Stimulated activated naive B cell treated with anti-CD40 and anti-IgM and Interleukin-4, amounts not matched to agents 10 μg/mL and 1 μg/mL and 100 μg/mL, for 72 hours (primary cell): ENCODE measurements at places on chromosomes 12 and 14.

- no peak for DNase-seq
Measured at GRCh38 chr12:107311682-107312081, 218.3 kb upstream of the CRY1 start.

GRCh38 chr14:105108516-105108864 lies 43.3 kb upstream of the GPR132 start:
- DNase-seq = no peak

GRCh38 chr14:79627058-79627457 lies 584.2 kb downstream of the DIO2 start:
- no peak for DNase-seq

DNA sequence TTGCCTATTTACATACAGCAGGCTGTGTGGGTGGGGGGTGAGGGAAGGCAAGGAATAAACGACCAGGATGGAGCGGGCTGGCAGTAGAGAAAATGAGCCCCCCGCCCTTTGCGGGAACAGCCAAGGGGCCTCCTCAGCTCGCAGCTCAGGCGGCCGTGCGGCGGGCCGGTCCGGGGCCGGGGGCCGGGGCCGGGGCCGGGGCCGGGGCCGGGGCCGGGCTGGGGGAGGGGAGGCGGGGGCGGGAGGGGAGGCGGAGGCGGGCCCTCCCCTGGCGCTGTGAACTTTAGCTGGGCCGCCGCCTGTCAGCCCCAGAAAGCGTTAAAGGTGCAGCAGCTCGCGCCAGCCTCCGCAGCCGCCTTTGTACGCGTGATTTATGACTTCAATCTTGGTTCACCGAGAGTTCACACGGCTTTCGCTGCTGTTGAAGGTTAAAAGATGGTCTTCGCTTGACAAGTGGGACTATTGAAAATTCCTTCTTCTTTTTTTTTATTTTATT lies 28.8 kb downstream of the HOXC4 start:
- DNase-seq = peak; percentile 11

- no peak for DNase-seq
Measured at GRCh38 chr12:68628698-68629097, 18.0 kb downstream of the RAP1B start.

GRCh38 chr14:99150236-99150635 lies 121.8 kb downstream of the BCL11B start:
- no peak for DNase-seq

- no peak for DNase-seq
Measured at GRCh38 chr12:70604662-70605061, 32.6 kb downstream of the PTPRB start.

- DNase-seq = no peak
Measured at GRCh38 chr12:79069009-79069408, 204.4 kb downstream of the SYT1 start.

GRCh38 chr14:64645220-64645892 lies 58.9 kb upstream of the PLEKHG3 start:
- no peak for DNase-seq

GRCh38 chr14:93333631-93334103 lies 831 bp upstream of the BTBD7 start:
- DNase-seq = no peak

DNA sequence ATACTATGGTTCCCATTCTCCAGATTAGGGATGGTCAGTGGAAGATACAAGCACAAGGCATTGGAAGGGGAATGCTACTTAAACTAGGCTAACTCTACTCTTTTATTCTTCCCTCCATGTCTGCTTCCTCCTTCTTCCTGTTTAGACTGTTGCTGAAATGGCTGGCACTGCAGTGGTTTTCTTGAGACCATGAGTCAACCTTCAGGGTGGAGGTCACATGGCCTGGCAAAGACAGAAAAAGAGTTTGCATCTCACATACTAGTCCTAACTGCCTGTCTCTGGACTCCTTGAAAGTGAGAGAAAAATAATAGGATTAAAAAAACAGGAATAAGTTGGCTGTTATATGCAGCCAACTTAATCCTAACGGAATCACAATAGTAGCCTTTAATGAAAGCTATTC lies 37.0 kb downstream of the ALDH1L2 start:
- DNase-seq = no peak

DNA sequence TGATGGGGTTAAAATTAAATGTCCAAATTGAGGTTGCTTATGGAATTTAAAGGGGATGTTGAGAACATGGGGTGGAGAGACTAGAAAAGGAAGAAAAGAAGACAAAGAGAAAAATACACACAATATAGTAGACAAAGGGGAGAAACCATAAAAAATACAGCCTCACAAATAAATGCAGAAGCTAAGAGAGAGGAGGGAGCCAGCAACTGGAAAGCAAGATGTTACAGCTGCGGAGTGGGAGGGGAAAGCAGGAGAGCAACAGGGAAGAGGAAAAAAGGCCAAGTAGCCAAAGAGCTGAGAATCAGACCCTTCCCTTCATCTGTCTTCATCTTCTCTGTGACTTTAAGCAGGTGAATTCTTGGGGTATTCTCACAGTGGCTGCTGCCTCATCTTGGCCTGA lies 39.7 kb upstream of the SMUG1 start:
- no peak for DNase-seq

DNA sequence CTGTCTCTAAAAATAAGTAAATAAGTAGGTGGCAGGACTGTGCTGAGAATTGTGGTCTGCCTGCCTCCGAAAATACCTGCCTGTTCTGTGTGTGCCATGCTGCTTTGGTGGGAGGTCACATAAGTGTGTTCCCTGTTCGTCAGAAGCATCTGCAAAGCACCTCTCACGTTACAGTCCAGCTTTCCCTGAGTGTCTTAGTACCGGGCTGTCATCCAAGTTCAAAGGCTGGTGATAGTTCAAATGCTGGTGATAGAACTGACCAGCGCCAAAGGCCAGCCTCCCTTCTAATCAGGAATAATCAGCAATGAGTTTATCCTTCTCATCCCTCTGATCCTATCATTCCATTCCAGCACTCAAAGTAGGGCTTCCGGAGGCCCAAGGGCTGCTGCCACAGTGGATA lies 5.6 kb downstream of the CABP1 start:
- no peak for DNase-seq

- DNase-seq = no peak
Measured at GRCh38 chr12:98351089-98351488, 164.3 kb upstream of the TMPO start.

- DNase-seq = no peak
Measured at GRCh38 chr12:104414581-104415341, 42.0 kb upstream of the CHST11 start.

- DNase-seq = no peak
Measured at GRCh38 chr12:40691913-40692764, at the start of gene CNTN1. CNTN1 (plus strand) TSS chr12:40692439.

DNA sequence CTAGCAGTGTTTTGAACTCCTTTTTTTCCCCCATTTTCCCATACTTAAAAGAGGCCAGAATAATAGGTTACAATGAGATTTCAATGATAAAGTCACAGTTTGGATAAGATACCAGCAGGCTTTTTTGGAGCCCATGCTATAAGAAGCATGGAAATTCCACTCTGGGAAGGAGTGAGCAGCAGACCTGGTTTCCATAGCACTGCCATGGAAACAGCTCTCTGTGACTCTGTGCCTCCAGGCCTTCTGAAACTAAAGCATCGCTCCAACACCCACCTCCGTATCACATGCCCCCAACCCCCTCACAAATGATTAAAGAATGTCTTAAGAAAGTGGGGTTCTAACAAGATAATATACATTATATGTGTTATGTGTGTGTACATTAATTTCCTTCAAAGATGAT lies 165.0 kb downstream of the GRIN2B start:
- no peak for DNase-seq

DNA sequence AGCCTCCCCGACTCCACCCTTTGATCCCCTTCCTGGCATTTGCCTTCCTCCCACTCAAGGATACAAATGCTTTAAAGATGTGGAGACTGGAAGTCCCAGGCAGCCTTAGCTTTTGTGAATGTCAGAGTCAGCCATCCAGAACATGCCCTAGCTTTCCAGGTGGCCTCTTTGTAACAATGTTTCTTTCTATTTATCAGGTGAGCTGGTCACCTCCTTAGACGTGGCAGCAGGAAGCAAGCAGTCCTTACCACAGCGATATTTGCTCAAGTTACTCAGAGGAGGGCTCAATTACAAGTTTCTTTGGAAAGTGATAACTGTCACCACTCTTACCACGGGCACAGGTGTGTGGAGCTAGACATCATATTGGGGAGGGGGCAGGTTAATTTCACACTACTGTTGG lies 4.9 kb downstream of the GALNT6 start:
- DNase-seq = no peak

DNA sequence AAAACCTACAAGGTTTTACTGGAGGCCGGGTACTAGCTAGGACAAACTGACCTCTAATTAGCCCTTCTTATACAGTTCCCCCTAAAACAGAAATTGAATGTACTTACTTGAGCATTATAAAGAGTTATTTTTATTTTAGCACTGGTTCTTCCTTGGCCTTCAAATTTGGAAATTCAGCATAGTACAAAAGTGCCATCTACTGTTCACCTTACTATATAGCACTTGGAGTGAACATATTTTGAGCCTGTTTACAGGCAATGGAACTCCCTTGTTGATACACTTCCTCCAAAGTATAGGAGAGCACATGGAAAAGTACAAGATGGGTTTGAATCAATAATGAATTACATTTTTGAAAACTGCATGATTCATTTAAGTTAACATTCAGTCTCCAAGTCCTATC lies 3.9 kb upstream of the POC1B start:
- no peak for DNase-seq

DNA sequence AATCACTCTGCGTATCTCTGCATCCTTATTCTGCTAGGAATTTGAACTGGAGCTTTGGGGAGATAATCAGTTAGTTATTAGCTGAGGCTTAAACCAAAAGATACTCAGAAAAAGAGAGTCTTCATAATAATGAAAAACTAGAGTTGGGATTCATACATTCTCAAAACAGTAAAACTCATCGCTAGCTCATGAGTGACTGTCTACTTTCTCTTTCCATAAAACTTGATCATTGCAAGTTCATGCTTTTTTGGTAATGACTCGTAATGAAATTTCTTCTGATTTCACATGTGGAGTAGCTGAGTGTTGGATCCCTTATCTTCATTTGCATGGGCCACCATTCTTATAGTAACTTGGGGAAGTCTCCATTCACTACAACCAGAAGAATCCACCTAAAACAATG lies 397.7 kb downstream of the PDZRN4 start:
- no peak for DNase-seq

DNA sequence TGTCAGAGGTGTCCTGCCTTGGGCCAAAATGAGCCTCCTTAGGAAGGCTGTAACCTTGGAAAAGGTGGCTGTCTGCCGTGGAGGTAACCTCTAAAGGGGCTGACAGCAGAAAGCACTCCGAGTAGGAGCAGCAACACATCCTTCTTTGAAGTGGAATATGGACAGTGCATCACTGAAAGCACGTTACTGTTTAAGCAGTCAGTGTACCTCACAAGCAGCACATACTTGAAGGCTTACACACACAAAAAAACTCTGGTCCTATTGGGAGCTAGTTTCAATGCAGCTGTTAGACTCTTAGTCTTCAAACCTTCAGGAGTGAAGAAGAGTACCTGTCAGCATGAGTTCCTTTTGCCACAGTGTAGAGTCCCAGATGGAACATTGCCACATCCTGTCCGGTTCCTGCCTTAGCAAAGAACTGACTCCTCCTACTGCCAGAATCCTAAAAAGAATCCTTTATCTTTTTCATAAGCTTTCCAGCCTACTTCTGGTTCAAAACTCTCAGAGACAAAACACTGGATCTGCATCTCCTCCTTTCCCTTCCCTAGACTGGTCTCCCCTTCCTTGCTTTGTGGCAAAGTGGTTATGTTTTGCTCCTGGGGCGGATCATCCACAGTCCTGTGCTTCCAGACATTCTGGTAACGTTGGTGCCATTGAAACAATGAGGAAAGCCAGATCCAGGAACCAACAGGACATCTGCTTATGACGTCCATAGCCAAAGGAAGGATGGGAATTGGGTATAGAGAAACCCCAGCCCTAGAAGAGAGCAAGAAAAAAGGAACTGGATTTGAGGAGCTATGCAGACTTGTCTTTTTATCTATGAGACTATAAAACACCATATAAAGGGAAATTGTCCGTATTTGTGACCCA lies 8.5 kb upstream of the MDM1 start:
- DNase-seq = no peak

DNA sequence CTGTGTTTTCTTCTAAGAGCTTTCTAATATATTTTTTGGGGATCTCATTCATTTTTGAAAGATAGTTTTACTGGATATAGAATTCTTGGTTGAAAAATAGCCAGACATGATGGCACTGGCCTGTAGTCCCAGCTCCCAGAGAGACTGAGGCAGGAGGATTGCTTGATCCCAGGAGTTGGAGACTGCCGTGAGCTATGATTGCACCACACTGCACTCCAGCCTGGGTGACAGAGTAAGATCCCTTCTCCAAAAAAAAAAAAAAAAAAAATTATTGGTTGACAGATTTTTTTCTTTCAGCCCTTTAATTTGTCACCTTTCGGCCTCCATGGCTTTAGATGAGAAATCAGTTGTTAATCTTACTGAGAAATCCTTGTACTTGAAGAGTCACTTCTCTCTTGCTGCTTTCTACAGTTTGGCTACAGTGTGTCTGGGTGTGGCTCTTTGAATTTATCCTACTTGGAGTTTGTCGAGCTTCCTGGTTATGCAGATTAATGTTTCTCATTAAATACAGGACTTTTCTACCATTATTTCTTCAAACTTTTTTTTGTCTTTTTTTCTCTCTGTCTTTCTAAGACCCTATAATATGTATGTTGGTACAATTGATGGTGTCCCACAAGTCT lies 60.2 kb upstream of the AMN start:
- DNase-seq = no peak

- no peak for DNase-seq
Measured at GRCh38 chr14:61659582-61659981, 35.7 kb upstream of the HIF1A start.

GRCh38 chr12:119809023-119809422 lies 68.1 kb downstream of the CIT start:
- DNase-seq = no peak

- DNase-seq = no peak
Measured at GRCh38 chr14:69822456-69822855, 25.4 kb upstream of the SLC10A1 start.

GRCh38 chr12:116529048-116529447 lies 30.1 kb upstream of the MAP1LC3B2 start:
- DNase-seq = no peak

DNA sequence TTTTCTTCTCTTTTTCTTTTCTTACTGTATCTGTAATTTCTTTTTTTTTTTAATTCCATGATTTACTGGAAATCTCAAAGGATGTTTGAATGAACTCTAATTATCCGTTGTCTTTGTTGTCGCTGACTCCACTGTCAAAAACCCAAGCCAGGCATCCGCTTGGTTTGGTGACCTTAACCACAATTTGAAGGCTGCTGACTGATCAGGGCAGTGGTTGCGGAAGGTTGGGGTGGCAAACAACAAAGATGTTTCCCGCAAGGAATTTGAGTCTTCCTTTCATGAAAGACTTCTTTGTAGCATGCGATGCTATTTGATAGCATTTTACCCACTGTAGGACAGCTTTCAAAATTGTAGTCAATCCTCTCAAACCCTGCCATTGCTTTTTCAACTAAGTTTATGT lies 1013.8 kb downstream of the DIO2 start:
- DNase-seq = no peak

GRCh38 chr12:2290516-2291065 lies 237.8 kb downstream of the CACNA1C start:
- DNase-seq = no peak

GRCh38 chr12:101327546-101327945 lies 47.6 kb downstream of the UTP20 start:
- no peak for DNase-seq
